ENCODE measurements at places on chromosomes 1 and 21.

DNA sequence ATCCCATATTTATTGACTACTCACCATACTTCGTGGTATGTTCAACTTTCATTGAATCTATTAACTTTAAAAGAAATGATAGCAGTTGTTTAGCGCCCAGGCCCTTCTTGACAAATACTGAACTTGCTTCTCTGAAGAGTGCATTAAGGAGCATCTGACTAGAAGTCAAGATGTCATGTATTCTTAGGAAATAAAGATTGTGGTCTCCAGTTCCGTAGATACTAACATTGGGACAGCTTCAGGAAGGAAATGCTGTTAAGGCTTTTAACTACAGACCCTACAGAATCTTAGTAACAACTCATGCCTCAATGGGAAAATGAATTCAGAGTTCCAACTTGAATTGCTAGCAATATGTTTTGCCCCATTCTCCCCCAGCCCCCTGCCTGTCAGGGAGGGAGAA is 14.8 kb downstream of the LYST start:
- no peak for DNase-seq

GRCh38 chr1:238960071-238960470 is 426.3 kb upstream of the CHRM3 start:
- DNase-seq = peak; percentile 86

GRCh38 chr1:66571789-66572188 is 37.8 kb downstream of the SGIP1 start:
- peak; percentile 77 for DNase-seq

DNA sequence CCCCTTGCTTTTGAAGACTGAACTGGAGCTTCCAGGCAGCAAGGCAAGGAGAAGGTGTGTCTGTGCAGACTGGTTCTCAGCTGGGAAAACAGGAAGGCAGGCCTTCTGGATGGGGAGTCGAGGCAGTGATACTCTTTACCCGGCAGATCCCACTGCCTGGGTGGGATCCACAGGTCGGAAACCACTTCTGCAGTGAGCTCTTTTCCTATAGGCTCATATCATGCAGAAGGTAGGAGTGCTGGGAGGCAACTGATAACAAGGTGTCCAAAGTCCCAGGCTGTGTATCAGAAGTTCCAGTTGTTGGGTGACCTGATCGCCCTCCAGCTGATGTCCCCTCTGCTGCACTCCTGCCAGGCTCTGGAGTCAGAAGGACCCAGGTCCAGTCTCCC is 17.1 kb downstream of the ACOT11 start:
- no peak for DNase-seq

DNA sequence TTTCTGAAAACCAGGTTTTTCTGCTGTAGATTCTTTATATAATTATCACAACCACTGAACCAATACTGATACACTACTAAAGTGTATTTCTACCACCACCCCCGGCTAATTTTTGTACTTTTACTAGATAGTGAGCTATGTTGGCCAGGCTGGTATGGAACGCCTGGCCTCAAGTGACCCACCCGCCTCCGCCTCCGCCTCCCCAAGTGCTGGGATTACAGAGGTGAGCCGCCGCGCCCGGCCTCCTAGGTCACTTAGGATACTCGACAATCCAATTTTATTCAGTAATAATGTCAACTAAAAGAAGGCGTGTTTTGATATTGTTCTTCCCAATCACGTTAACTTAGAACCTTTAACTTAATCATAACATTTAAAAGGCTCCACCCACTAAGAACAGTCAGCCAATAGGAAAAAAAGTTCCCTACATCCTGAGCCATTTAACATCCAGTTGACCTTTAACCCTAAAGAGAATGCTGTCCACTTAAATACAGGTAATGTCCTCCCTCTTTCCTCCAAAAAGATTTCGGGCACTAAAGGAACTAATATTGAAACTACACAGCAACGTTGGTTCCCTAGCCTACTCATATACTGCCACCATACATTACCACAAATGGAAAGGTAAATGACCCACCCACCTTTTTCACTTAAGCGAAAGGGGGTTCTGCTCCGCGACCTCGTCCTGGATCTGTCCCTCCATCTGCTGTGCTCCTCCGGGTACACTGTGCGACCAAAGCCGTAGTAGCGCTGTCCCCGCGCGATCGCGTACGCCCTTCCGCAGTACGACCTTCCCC is 1.2 kb downstream of the RSRP1 start:
- peak; percentile 29 for DNase-seq

DNA sequence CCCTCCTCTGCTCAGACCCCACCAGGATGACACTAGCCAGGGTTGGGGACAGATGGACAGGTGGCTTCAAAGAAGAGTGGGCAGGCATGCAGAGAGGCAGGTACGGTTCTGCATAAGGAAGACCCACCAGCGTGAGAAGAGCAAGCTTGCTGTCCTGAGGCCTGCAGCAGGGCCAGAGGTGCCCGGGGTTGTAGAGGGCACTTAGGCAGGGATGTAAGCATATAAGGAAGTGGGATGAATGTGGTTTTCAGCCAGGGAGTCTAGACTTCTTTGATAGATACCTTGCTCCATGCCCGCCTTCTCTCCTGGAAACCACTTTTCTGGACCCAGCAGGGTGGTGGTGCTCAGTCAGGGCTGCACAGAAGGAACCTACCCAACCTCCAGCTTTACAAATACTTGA is 1.4 kb downstream of the TTC39A start:
- DNase-seq = no peak

DNA sequence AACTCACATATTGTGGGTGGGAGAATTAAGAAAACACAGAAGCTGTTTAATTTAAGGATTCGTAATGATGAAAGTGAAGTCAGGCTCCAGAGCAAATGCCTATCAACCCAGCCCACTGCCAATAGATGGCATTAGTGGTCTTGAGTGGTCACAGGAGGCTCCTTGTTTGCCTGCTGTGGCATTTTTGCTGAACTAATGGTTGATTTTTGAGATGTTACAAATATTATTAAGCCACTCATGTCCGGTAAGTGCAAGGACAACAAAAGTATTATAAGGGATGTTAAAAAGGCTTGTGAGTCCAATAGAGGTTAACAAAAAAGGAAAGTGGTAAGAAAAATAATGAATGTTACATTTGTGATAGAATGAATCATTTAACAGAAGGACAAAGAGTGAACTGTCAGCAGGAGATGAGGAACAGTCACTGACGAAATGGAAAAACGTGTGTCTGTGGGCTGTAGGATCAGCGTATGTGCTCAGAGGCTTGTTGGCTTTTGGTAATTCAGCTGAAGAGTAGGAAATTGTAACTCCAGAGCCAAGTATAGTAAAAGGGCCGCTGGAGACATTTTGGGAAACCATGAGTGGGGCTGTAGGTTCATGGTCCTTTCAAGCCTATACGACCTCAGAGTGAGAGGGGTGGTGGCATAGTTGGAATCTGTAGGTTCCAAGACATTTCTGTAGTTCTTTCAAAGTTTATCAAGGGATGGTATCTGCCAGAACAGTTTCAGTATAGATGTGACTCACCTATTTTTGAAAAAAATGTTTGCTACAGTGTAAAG is 11.2 kb downstream of the SFT2D2 start:
- DNase-seq = no peak

DNA sequence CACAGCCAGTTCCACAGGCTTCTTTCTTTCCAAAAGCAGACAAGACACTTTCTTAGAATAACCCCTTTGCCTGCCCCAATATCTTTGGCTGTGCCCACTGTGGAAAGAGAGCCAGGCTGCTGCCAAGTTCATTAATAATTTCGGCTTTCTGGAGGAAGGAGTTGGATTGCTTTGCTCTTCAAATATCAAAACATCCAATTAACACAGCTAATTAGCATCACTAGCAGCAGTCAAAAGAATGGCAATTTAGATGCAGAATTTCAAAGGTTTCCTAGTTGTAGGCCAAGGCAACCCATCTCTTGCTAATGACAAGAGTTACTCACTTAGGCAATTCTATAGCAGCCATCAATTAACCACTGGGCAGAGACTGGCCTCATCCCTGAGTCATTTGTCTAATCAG is 91.0 kb upstream of the SPATA6 start:
- DNase-seq = no peak

- DNase-seq = no peak
Observed at GRCh38 chr1:167416506-167416905, 101.8 kb downstream of the CD247 start.

DNA sequence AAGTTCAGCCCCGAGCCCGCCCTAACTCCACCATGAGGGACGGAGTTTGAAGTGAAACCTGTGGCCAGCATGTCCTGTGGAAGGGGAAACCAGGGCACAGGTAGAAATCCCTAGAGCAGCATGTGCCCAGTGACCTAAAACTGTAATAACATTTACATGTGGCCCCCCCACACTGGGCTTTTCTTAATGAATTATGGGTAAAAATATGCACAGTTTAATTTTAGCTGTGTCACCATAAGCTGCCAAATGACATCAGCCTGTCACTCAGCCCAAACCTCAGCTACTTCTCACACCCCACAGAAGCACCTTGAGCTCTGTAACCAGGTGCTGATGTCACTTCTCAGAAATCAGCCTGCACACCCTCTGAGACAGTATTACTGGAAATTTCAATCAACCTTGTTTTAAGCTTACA is 50.0 kb upstream of the SLC19A1 start:
- no peak for DNase-seq

DNA sequence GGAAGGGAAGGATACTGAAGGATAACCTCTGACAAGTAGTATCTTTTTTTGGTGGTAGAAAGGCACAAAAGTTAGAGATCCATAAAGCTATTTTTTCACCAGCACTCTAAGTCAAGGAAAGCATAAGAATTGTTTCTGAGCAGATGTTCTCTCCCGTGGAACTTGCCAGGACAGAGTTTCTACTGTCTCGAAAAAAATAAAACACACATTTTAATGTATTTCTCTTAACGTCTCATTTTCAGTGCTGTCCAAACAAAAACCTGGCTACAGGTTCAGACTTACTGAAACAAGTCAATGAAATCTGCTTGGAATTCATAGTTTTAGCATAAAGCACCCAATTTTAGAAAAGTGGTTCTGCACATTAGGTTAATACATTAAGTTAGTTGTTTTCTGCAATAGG is 338.3 kb downstream of the LTN1 start:
- DNase-seq = no peak

- no peak for DNase-seq
Observed at GRCh38 chr1:71522721-71523120, 441.9 kb upstream of the ZRANB2 start.

DNA sequence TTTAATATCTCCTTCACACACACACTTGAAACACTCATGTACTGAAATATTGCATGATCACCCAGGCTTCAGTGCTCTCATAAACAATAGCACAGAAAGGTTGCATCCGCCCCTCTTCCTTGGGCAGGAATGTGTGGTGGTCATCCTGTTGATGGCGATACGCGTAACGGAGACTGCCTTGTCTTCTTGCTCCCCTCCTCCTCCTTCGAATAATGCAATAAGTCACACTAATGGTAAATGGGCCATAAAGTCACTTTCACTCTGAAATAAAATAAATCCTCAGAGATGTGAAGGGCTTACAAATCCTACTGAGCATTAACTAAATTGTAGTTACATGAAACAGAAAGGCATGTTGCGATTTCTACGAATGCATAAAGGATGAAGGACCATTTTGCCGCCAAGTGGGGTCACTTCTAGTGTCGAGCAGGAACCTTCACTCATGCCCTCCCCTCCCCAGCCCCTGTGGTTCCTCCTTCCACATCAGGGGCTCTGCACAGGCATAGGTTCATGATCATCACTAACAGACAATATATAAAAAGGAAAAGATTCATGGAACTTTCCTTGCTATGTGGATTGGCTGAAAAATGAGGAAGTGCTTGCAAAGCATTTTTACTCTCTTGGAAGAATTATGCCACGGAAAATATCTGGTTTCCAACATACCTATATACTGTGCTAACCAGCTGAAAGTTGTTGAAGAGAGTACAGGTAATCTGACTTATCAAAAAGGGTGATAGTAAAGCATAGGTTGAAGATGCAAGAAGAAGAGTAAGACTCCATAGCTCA is 1.2 kb upstream of the PGBD5 start:
- no peak for DNase-seq

GRCh38 chr1:4306559-4307467 is 347.6 kb upstream of the AJAP1 start:
- no peak for DNase-seq

GRCh38 chr21:45022736-45023135 is 51.6 kb upstream of the ADARB1 start:
- DNase-seq = no peak

GRCh38 chr1:212981571-212982328 is 31.4 kb downstream of the VASH2 start:
- DNase-seq = no peak

- no peak for DNase-seq
Observed at GRCh38 chr1:200992382-200993048, 31.0 kb downstream of the KIF21B start.

GRCh38 chr1:29237852-29238619 is 1.7 kb downstream of the PTPRU start:
- no peak for DNase-seq

- no peak for DNase-seq
Observed at GRCh38 chr1:33363021-33363420, 42.1 kb upstream of the A3GALT2 start.

DNA sequence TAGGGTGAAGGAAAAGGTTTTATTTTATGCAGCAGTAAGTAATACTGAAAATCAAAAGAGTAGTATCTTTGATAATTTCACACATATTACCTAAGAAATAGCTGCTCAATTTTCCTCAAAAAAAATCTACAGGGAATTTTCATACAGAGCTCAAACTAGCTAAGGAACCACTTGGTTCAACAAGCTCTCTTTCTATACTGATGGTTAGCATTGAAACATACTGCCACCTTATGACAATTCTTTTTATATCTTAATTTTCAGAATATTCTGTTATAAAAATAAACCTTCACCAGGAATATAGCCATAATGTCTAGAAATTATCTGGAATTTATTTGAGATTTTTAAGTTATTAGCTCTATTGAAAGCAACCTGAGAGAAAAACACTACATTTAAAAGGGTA is 142.1 kb downstream of the DPYD start:
- DNase-seq = no peak

DNA sequence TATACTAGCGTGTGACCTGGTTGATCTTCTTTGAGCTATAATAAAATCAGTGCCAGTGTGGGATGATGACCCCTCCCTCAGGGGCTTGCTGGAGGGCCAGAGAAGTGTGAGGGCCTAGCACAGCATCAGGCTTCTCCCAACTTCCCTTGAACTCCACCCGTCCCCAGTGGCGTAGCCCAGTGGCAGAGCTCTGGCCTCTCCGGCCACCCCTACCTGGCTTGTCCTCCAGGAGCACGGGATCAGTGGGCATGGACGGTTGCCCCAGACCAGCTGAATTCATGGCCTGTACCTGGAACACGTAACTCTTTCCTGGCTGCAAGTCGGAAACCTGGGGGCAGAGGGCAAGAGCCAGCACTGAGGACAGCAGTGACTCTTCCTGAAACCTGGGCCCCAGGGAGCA is 36.0 kb downstream of the MYOM3 start:
- no peak for DNase-seq

DNA sequence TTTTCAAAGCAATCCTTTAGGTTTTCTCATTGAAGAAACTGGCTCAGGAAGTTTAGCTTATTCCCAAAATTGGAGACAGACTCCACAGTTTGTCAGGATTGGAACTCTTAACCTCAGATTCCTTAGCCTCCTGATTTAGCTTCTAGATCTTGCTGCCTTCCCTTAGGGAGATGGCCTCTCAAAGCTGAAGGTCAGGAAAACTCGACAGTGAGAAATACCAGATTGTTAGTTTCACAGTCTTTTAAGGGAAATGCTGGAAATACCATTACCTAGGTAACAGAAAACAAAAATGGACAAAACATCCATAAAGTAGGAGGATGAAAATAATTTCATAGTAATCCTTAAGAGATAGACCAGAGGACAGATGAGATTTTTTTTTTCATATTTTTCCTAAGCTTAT is 7.8 kb downstream of the RASAL2 start:
- DNase-seq = no peak

- no peak for DNase-seq
Observed at GRCh38 chr1:38587766-38588165, 271.8 kb downstream of the RRAGC start.
